Aorta (tissue), 5 donors: ENCODE measurements at places on chromosomes 13 and 19. TPM values are rescaled to one million over a fixed set of nuclear protein-coding genes. Genes with fewer than 3 reads are reported as not detected.

DNA sequence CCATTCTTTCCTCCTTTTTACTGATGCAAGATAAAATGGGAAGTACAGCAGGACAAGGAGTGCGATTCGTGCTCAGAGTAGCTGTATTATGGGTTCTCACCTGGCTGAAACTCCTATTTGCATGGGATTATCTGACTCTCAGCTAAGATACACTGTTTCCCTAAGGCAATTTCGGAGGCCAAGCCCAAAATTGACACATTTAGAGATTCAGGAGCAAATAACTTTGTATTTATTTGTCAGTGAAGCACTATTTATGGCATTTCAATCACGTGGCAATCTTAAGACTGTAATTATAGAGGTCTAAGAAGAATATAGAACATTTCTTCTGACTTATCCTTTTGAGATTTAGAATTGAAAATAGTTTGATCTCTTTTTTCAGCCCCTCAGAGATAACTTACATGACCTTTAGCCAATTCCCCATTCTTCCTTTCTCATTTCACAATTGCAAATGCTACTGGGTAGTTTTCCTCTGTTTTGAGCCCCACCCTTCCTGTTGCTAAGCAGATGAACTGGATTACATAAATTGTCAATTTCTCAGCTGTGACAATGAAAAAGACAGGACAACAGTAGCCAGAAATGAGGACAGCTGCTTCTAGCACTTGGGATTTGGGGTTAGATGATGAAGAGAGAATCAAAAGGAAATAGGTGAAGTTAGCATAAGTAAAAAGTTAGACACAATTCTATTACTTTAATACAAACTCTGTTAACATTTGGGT lies 122.7 kb upstream of the FRY start:
- DNase-seq, result no peak
- H3K4me1 ChIP-seq, result no peaks in the 10 kb centered on the region
- H3K27me3 ChIP-seq, result no peaks in the 10 kb centered on the region
- no peaks in the 10 kb centered on the region for H3K36me3 ChIP-seq

- no peaks in the 10 kb centered on the region for H3K36me3 ChIP-seq
- no peak overlapping the region for H3K27ac ChIP-seq
- H3K4me3 ChIP-seq, result no peak overlapping the region
- no peaks in the 10 kb centered on the region for H3K27me3 ChIP-seq
- H3K4me1 ChIP-seq, result peaks cover 3% of the 10 kb centered on the region
- DNase-seq, result no peak
These were observed 1.7 kb upstream of the MTMR6 start for GRCh38 chr13:25288966-25289365.

DNA sequence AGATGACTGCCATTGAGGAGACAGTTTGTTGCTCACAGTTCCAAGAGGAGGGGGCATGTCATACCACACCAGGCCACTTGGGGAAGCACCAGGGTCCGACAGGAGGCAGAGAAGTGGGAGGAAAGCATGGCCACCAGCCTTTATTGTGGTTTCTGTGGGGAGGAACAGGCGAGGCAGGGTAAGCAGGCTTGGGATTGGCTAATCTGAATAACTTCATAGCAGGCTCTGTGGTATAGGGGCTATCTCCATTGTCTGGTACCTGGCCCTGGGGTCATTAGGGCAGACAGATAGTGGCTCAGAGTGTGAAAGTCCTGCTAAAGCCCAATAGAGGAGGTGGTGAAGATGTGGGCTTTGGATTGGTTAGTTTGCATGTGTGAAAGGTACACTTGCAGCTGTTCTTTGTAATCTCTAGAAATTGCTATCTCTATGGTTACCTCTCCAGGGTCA lies 35.5 kb downstream of the CBY2 start:
- H3K27ac ChIP-seq, result no peak overlapping the region
- H3K27me3 ChIP-seq, result peaks cover 4% of the 10 kb centered on the region
- DNase-seq, result no peak
- no peaks in the 10 kb centered on the region for H3K36me3 ChIP-seq
- no peaks in the 10 kb centered on the region for H3K4me1 ChIP-seq

GRCh38 chr19:15962319-15962718 lies 13.5 kb downstream of the OR10H4 start:
- no peaks in the 10 kb centered on the region for H3K4me1 ChIP-seq
- no peak for DNase-seq
- H3K27ac ChIP-seq, result no peak overlapping the region
- no peak overlapping the region for H3K4me3 ChIP-seq

DNA sequence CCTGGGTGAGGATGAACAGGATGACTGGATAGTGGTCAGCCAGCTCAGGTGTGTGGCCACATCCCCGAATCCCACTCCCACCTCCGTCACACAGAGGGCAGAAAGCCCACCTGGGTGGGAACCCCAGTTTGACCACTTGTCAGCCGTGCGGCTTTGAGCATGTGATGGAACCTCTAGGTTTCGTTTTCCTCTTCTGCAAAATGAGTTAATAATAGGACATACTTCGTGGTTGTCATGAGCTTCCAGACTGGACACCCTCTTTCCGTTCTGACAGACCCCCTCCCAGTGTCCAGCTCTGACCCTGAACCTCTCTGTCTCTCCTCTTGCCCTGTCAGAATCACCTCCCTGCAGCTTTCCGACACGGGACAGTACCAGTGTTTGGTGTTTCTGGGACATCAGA lies 1.8 kb downstream of the AXL start:
- H3K4me3 ChIP-seq, result no peak overlapping the region
- H3K27ac ChIP-seq, result peak overlapping the region; percentile 69
- no peaks in the 10 kb centered on the region for H3K27me3 ChIP-seq

PIH1D1 gene
- total RNA-seq, result 74.7 TPM

LIN7B gene
- 8.4 TPM for total RNA-seq

ADGRE1 gene
- total RNA-seq, result 0.42 TPM

ZNF837 gene
- 0.65 TPM for total RNA-seq
